Head of caudate nucleus (tissue), 42 donors: ENCODE measurements at places on chromosomes 6 and 20.

GRCh38 chr6:15832841-15833240 is 170.0 kb upstream of the DTNBP1 start:
- DNase-seq, result no peak

DNA sequence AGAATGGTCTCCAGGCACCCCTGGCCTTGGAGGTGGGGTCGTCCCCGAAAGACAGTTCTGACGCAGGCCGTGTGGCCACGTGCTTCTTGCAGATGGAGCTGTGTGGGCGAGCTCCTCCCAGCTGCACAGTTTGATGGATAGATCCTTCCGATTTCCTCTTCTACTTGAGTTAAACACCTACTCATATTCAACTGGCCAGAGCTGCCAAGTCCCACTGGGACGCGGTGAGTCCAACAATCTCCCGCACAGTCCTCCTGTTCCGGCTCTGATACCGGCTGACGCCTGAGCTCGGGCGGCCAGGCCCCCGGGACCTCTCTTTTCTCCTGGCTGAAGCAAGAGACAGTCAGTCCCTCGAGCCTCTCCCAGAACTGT is 57.9 kb upstream of the DACT2 start:
- DNase-seq, result peak; percentile 53

- DNase-seq, result no peak
These were observed 38.3 kb downstream of the PSMG4 start for GRCh38 chr6:3297006-3297405.

DNA sequence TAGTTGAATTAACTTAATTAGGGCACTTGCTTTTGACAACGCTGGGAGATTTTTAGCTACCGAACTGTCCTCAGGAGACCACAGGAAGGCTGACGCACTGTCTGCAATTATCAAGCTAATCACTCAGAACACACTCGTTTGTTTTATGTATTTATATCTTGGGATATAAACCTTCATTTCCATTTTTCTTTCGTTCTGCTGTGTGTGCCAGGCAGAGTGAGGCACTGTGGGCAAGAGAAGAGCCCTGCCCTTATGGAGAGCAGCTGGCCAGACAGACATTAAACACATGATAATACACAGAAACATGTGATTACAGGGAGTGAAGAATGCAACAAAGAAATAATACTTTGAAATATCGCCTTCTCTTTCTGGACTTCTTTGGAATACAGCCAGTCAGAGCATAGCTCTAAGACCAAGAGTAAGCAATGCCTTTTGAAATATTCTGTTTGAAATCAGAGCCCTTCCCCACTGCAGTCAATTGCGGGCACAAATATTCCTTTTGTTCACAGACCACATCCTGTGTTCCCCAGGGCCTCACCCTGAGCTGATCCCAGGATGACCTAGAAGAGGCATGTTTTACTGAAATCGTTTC is 96.8 kb downstream of the ANKRD60 start:
- DNase-seq, result no peak

GRCh38 chr6:62707914-62708313 is 421.9 kb upstream of the KHDRBS2 start:
- no peak for DNase-seq

DNA sequence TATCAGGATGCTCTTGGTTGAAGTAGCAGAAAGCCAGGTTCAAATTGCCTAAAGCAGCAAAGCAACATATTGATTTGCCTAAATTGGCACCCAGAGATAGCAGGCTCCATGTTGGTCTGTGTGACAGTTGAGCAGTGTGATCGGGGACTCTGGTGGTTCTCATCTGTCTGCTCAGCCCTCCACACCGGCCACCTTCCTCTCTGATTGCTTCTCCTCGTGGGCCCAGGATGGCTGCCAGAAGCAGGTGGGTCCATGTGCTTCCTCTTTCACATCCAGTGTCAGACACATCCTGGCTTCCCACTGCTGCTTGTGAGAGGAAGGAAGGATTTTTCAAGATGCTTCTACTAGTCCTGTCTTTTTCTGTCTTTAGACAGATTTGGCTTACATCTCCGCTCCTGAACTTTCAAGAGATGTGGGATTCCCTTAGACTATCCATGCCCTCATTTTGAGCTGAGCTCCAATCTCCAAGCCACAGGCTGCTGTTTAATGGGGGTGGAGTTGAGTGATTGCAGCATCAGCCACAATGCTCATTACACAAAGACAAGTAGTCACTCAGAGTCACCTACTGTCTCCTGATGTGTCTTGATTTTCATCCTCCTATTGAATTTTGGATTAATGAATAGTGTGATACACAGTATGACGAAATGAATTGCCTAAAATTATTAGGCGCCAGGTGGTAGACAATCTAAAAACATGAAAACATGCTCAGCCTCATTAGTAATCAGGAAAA is 122.2 kb downstream of the ZDHHC14 start:
- peak; percentile 65 for DNase-seq
